Mucosa of descending colon (tissue), 3 donors: ENCODE measurements at places on chromosomes 3 and 15.

- no peak for DNase-seq
Observed at GRCh38 chr15:93382200-93382820, 293.3 kb upstream of the RGMA start.

- no peak for DNase-seq
Observed at GRCh38 chr3:147851062-147851461, 441.9 kb downstream of the ZIC1 start.

- no peak for DNase-seq
Observed at GRCh38 chr3:125394406-125394805, 19.3 kb upstream of the ZNF148 start.

DNA sequence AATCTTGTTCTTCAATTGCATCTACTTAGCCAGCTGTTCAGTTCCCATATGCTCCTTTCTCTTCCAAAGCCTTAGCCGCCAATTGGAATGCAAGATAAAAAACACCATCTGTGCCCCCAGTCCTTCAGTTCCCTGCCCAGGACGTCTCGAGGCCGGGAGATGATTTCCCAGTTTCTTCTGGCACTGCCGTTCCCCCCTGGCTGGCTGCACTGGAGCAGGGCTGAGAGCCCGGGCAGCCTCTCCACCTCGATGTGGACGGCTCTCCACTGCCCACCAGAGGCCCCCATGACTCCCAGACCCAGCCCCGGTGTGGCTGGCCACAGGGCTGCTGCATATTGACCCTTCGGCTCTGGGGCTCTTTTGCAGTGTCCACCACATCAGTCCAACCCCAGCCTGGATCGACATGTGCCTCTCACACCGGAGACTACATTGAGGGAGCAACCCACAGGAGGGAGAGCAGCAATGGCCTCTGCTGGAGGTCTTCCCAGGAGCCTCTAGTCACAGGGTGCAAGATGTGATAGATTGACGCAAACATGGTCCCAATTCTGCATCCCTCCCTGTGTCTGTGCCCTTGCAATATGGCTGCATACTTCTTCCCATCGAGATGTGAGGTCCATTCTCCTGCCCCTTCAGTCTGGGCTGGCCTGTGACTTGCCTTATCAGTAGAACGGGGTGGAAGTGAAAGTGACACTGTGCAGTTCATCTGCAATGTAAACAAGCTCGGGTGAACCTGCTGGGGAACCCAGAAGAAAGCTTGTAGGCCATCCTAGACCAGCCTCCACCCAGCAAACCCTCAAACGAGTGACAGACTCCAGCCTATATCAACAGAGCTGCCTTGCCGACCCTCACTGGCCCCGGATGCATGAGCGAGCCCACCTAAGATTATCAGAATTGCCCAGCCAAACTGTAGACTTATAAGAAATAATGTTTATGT, 52.3 kb upstream of the PRR20G start:
- no peak for DNase-seq

DNA sequence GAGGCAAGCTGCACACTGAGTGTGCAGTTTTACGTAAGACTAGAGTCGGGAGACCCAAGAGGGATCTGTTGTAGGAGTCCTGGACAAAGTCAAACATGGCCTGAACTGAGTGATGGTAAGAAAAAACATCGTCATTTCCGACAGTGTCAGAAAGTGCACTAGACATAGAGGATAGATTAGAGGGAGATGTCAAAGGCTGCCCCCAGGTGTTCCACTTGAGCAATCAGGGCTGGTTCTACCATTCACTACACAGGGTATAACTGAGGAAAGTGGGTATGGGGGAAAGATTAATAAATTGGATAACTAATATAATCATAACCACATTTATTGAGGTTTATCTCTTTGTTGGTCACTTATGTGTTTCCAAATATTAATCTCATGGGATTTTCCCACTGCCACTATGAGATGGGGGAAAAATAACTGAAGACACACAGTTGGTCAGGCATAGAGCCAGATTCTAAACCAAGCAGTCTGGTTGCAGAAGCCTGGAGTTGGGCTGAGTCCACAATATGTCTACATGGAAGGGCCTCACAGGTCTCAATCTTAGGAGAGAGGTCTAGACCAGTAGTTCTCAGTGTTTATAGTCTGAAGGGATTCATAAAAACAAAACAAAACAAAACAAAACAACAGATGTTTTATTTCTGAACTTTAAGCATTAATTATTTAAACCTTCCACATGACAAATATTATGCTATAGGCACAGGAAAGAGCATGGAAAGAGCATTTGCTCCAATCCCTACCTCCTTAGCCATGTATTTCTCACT, 766.5 kb downstream of the NTRK3 start:
- no peak for DNase-seq

GRCh38 chr3:632571-633170, 436.1 kb downstream of the CHL1 start:
- no peak for DNase-seq

GRCh38 chr3:127849368-127849767, 27.1 kb upstream of the MGLL start:
- DNase-seq = no peak

GRCh38 chr15:36399276-36399675, 180.2 kb upstream of the CDIN1 start:
- DNase-seq = no peak

GRCh38 chr3:194312743-194313281, 38.3 kb downstream of the CPN2 start:
- DNase-seq = peak; percentile 50

DNA sequence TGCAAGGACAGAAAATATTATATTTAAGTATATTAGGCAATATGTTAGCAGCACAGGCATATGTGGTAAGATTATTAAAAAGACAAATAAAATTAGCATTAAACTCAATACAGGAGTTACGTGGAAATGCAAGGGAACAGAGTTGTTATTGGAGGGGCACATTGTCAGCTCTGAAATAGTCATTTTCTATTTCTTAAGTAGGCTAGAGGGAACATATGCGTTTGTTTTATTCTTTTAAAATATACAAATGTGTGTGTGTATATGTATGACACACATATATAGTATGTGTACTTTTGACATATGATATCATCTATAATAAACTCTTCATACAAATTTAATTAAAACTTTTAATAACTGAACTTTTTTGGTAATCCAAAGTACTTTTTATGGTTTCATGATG, 22.8 kb upstream of the VEPH1 start:
- no peak for DNase-seq

DNA sequence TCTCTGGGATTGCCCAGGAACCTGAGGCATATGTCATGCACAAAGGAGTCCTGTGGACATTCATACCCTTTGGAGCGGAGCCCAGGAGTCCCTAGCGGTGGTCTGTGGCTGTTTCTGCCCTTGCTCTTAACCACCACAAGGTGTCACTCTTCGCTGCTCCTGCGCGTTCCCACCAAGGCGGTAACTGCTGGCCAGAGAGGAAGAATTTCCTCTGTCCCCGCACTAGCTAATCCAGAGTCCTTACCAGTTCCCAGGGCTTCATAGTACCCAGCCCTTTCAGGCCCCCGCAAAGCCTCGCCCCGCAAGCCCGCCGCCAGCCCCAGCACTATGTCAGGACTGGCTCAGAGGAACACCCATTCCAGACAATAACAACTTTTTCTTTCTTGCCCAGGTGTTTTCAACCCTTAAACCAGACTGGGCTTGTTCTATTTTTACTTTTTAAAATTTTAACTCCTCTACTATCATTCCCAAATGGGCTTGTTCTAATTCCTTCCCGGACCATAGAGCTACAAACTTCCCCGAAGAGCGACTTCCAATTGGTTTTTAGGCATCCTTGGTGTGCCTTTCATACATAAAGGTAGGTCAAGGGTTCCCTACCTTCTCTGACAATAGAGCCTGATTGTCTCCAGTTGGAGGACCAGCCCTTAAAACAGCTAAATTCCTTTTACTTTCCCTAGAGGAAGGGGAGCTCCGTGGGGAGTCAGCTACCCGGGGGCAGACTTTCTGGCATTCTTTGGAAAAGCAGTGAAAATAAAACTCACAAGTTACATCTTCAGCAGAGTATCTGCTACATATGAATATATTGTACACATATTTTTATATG, 31.8 kb upstream of the ZNF774 start:
- DNase-seq = peak; percentile 81

DNA sequence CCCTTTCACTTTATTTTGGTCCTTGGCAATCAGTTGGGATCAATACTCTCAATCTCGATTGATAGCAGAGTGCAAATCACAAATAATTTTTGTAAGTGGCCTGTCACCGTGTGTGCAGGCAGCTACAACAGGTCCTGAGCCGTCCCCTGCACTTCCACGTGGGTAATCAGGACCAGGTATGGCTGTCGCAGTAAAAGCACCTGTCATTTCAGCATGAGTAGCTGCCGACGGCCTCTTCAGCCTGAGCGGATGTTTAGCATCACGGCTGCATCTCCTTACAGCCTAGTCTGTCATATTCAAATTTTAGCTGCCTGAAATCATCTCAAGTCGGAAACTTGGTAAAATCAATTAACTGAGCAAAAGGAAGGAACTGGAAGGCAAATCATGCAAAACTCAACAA, 53.0 kb upstream of the FOXP1 start:
- no peak for DNase-seq

DNA sequence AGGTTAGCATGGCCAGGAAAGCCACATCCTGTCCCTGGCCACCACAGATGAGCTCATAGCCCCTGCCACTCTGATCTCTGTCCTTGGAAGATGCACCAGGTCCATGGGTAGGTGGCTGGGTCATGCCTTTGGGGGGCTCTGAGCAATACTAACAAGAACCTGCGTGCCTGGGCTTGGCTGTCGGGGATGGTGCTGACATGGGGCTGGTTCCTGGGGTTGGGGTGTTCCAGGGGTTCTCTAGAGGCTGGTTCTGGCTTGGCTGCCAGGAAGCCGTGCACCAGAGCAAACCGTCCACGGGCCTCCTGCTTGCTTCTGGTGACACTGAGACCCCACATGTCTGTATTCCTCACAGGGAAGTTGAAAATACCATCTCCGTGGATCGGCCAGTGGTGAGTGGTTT, 44.1 kb downstream of the CAPN3 start:
- DNase-seq = no peak

DNA sequence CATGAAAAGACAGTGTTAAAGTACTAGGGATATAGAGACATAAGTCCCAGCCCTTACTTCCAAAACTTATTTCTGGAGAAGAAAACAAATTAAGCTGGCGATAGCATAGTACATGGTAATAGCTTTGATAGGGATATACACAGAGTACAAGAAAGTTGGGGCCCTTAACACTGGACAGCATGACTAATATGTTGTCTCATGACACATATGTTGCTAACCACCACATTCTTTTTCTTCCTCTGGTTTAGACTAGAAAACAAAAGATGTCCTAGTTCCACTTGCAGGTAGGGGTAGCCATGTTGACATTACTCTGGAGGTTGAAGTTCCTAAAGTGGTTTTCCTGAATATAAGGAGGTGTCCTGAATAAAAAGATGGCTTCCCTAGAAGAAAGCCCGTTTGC, 75.3 kb downstream of the RFX7 start:
- DNase-seq = no peak

GRCh38 chr3:31953091-31953490, 28.0 kb downstream of the OSBPL10 start:
- no peak for DNase-seq

- DNase-seq = no peak
Observed at GRCh38 chr15:80733460-80733859, 38.4 kb downstream of the ABHD17C start.
